Mesendoderm (in vitro differentiated cells): ENCODE measurements at places on chromosomes 7 and 10.

DNA sequence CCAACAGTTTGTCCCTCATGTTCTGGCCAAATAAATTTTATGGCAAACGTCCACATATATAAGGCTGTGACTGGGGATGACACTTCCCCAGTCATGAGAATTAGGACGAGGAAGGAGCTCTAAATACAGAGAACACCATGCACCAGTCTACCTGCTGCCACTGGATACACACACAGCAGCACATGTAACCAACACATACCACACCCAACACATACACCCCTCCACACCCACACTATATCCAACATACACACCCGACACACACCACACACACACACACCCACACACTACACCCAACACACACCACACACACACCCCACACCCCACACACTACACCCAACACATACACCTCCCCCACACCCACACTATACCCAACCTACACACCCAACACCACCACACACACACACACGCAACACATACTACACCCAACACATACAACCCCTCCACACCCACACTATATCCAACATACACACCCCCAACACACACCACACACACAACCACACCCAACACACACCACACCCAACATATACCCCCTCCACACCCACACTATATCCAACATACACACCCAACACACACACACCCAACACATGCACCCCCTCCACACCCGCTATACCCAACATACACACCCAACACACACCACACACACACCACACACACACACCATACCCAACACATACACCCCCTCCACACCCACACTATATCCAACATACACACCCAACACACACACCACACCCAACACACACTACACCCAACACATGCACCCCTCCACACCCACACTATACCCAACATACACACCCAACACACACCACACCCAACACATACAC is 74.1 kb downstream of the HIPK2 start:
- DNase-seq: no peak

DNA sequence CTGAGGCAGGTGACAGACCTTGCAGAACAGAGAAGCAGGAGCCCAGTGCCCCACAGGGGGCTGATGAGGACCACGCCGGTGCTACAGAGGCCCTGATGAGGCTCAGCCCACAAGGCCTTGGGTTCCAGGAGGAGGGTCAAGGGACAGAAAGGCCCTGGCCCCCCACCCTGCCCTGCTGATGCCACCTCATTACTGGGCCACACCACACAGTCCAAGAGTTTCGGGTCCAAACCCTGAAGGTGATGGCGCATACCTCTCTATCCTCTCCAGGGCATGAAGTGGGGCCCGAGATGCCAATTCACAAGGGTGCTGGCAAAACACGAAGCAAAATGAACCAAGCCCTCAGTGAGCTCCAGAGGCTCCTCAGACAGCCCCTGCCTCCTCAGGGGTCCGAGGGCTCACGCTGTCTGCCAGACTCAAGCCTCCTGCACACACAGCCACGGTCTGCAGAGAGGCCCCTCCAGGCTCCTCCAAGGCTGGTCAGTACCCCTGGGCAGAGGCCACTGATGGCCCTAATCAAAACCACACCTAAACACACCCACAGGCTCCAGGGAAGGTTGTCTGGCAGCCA is 32.3 kb downstream of the RASGEF1A start:
- no peak for DNase-seq

DNA sequence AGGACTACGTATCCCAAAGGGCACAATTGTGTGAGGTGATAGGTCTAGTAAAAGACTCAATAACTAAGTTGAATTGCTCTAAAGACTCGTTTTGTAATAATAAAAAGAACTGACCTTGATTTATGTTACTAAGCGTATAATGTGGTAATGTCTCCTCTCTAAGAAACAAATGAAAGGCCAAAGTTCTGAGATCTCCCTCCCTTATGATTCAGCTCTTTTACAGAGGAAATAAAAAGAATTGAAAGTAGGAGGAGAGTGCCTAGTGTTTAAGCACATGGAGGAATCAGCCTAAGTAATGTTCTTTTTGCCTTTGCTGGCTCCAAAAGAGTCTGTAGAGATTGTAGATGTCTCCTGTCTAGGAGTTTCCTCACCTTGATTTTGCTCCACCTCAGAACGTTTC is 98.0 kb downstream of the ARL4A start:
- DNase-seq: no peak

GRCh38 chr7:157461573-157462418 is 125.0 kb downstream of the DNAJB6 start:
- DNase-seq: no peak

GRCh38 chr10:43250615-43251418 is 16.0 kb downstream of the RASGEF1A start:
- peak; percentile 32 for DNase-seq

GRCh38 chr7:12649348-12649747 is 38.1 kb upstream of the ARL4A start:
- peak; percentile 10 for DNase-seq

DNA sequence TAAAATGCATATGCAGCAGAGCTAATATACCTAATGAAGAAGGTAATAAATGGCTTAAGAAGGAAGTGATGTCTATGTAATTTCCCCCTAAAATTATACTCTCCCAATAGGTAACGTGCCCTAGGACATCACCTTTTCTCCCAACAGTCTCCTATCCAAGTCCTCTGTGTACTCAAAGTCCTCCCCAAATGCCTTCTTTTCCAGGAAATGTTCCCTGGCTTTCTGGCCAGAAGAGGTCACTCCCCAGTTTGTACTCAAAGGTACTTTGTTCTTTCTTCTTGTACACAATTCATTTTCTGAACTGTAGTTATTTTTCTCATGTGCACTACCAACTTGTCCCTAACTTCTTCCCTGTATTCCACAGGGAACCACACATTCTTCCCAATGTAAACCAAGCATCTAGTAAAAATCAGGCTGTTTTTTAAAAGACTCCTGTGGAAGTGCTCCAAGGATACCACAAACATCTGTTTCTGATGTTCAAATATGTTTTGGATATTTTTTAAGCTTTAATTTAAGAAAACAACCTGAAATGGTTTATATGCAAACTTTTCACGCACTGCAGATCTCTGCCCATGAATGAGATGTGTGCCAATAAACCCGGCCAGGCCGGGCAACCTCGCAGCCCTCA is 262.3 kb upstream of the KLF14 start:
- DNase-seq: no peak

- DNase-seq: peak; percentile 89
Measured at GRCh38 chr10:112713411-112713810, 236.6 kb upstream of the TCF7L2 start.

GRCh38 chr10:107340326-107340725 is 175.8 kb upstream of the SORCS1 start:
- no peak for DNase-seq

GRCh38 chr7:74401137-74401859 is 52.4 kb upstream of the GTF2IRD1 start:
- peak; percentile 76 for DNase-seq
